ENCODE measurements at places on chromosomes 7 and 10.

GRCh38 chr10:61903928-61904344 is 2.4 kb downstream of the ARID5B start:
- DNase-seq: no peak

DNA sequence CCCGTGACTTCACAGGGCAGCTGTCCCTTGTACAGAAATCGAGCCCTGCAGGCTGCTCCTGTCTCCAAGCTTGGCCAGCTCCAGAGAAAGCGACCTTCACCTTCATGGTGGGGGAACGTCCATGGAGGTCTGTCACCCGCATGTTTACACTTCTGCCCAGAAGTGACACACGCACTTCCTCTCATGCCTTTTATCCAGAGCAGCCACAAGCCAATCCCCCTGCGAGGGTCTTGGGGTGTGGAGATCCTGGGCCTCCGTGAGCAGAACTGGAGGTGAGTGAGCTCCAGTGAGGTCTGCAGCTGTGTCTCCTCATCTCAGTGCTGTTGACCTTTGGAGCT is 139.0 kb upstream of the TNS3 start:
- DNase-seq: no peak

DNA sequence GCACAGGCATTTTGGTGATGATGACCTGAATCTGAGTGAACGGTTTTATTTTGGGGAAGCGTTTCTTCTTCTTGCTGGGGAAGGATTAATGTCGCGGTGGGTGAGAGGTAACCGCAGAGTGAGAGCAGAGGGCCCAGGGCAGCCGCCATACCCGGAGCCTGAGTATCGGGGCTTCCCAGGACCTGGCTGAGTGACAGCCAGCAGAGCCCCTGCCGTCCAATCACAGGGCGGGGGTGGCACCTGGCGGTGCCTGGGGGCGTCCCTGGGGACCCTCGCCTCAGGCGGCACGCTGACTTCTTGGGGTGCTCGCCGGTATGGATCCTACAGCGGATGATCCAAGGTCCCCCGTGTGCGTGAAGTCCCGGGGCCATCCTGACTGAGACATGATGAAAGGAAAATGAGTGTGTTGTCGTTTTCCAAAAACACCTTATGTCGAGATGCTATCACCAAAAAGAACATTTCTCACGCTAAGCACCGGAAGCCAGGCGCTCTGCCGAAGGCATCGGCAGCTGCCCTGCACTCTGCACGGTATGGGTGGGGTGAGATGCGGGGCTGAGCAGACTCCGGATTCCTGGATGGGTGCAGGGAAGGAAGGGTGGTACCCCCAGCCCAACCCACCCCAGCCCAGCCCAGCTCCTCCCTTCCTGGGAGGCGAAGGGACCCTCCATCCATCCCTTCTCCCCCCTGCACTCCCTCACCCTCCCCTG is 227.9 kb upstream of the SHH start:
- DNase-seq: no peak

DNA sequence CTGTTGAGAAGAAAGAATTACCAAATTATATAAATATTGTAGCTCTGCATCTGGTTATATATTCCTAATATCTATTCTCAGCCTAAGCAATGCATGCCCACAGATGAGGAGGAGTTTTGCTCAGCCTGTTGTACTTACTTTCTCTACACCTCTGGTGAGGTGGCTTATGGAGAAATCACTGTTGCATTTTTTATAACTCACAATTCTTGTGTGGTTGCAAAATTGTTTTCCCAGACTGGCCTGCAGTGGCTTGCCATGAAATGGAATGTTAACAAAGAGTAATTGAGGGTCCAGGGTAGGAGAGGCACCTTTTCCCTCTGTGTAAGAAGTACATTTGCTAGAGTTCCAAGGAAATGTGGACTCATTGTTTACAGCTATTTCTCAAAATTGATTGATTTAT is 202.0 kb upstream of the SEMA3E start:
- DNase-seq: no peak

GRCh38 chr7:40805361-40805760 is 670.6 kb downstream of the SUGCT start:
- DNase-seq: no peak

DNA sequence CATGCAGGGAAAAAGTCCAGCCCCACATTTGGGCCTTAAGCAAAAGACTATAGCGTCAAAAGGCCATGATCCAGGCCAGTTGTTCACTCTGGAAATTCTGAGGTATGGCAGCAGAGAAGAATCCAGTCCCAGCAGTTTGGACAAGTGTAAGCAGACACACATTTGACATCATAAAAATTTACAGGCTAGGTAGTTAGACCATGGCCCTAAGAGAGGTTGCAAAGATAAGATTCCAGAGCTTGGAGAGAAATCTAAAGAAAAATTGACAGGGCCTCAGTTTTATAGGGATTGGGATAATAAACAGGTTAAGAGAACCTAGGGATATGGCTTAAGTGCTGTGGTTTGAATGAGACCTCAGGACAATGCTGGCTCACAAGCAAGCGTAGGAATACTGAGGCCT is 884.4 kb upstream of the SORCS1 start:
- no peak for DNase-seq

GRCh38 chr10:125226005-125226404 is 65.6 kb upstream of the CTBP2 start:
- no peak for DNase-seq

GRCh38 chr10:3959370-3960325 is 174.6 kb upstream of the KLF6 start:
- DNase-seq: no peak

- DNase-seq: peak; percentile 46
These were observed 38.2 kb downstream of the FAM53B start for GRCh38 chr10:124705817-124706461.

GRCh38 chr7:73340514-73340913 is 12.6 kb downstream of the FKBP6 start:
- DNase-seq: no peak

GRCh38 chr10:126930131-126930882 is 25.1 kb downstream of the DOCK1 start:
- DNase-seq: no peak
